Stimulated activated CD4-positive, alpha-beta T cell treated with anti-CD3 and anti-CD28 coated beads, Interleukin-12 subunit alpha, Interleukin-12 subunit beta, amount 100 ng/mL, for 24 hours (primary cell): ENCODE measurements at places on chromosomes 3 and 15.

DNA sequence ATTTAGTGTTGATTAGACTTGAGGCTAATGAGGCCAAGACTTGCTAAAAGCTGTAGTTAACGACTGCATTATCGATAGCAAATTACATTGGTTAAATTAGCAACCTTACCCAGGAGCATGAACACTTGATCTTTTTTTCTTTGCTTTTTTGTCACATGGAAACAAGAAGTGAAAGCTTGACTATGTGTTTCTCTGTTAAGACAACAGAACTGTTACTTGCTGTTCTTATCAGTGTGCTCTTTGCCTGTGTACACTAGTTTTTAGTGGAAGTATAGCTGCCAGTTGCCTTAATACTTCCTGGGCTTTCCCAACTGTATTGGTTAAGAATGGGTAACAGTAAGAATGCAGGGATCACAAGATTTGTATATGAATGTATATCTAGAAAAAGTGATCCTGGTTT is 625.5 kb downstream of the NAALADL2 start:
- DNase-seq = no peak

GRCh38 chr15:49620199-49620598 is 419 bp downstream of the FAM227B start:
- DNase-seq = no peak

- no peak for DNase-seq
Measured at GRCh38 chr3:165195640-165196576, at the start of gene SLITRK3. Gene SLITRK3 (minus strand): TSS chr3:165196384. CDS start chr3:165190830, 5,554 bp downstream.

GRCh38 chr3:149751551-149751950 is 738 bp downstream of the COMMD2 start:
- DNase-seq = no peak

GRCh38 chr3:41598402-41599126 is 363.3 kb downstream of the ULK4 start:
- DNase-seq = no peak

- no peak for DNase-seq
Measured at GRCh38 chr3:139988472-139989156, 53.6 kb downstream of the CLSTN2 start.

DNA sequence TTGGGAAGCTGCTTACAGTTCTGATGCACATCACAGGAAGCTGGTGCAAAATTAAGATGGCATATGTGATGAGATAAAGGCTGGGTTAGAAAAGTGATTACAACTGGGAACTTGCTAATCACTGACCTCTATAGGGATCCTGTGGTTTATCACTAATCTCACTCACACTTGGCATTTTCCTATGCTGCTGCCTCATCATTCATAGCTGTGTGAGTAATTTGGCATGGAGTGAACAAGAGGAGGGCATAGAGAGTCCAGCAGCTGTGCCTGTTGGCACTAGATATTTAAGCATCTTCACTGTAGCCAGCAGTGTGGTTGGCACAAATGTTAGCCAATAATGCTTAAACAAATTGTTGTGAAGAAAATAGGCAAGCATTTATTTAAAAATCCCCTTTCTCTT is 217.7 kb upstream of the CGNL1 start:
- DNase-seq = no peak

DNA sequence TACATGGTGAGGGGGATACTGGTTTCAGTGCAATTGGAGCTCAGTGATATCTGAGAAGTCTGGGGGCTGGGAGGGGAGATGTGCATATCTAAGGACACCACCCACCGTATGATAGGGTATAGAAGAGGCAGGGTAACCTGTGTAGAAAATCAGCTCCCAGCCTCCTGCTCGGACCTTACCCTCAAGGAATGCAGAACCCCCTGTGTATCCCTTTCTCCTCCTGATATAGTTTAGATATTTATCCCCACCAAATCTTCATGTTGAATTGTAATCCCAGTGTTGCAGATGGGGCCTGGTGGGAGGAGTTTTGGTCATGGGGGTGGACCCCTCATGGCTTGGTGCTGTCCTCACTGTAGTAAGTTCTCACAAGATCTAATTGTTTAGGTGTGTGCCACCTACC is 48.2 kb upstream of the GATA2 start:
- no peak for DNase-seq

- DNase-seq = no peak
Measured at GRCh38 chr15:44033894-44034293, 161.2 kb downstream of the FRMD5 start.

- no peak for DNase-seq
Measured at GRCh38 chr3:119604878-119605277, 7.2 kb downstream of the PLA1A start.

DNA sequence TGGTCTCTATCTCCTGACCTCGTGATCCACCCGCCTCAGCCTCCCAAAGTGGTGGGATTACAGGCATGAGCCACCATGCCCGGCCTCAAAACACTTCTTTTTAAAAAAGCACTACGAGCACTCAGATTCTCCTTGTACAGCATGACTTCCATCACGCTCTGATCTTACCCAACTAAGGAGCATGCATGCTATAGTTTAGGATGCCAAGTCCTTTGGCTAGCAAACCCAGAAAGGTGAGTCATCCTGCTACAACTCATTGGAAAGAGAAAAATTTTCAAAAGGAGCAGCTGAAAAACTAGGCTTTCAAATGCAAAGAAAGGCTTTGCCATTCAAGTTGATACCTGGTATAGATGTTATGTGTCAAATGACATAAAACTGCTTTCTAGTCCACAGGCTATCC is 70.3 kb upstream of the PRICKLE2 start:
- DNase-seq = no peak

- DNase-seq = no peak
Measured at GRCh38 chr3:174498638-174499037, 360.5 kb upstream of the NAALADL2 start.

GRCh38 chr3:48558493-48559134 is 2.0 kb upstream of the PFKFB4 start:
- no peak for DNase-seq

DNA sequence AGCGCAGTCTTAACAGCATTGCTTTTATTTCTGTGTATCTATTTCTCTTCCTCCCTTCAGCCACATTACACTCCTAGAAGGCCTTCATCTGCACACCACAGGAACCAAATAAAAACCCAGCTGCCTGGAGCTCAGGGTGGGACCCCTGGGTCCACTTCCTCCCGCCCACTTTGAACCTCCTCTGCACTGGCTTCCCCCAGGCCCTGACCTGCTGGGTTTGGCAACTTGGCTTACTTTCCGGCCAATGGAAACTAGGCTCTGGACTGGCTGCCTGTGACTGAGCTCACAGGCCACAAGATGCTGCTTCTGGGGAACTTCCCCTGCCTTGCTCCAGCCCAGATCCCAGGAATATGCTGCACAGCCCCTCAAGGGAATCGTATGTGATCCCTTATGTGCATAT is 89.8 kb downstream of the SEMA5B start:
- DNase-seq = no peak

GRCh38 chr3:177510693-177511216 is 313.5 kb upstream of the TBL1XR1 start:
- DNase-seq = no peak

DNA sequence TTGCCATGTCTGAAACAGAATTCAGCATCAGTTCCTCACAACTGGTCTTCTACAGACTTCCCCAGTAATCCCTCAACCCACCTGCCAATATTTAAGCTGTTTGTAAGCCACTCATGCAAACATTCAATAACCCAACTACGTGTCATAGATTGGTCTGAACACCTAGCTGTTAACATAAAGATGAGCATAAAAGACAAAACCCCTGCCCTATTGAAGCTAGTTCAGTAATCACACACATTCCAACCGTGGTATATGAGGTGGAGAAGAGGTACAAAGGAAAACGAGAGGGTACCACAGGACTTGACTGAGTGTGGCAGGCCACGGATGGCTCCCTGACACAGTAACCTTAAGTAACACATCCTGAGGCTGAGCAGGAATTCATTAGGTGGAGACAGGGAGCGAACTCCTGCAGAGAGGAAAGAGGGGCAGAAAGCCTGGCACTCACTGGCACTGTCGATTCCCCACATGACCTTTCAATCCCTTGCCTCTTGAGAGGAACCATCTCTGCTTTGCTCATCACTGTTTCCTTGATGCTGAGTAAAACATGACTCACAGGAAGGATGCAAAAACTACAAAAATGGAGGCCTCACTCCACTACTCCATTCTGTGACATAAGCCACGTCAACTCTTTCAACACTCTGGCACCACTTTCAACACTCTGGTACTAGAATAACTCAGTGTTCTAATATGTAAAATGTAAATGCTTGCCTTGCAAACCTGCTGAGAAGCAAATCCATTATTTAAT is 31.3 kb downstream of the RPN1 start:
- DNase-seq = no peak

DNA sequence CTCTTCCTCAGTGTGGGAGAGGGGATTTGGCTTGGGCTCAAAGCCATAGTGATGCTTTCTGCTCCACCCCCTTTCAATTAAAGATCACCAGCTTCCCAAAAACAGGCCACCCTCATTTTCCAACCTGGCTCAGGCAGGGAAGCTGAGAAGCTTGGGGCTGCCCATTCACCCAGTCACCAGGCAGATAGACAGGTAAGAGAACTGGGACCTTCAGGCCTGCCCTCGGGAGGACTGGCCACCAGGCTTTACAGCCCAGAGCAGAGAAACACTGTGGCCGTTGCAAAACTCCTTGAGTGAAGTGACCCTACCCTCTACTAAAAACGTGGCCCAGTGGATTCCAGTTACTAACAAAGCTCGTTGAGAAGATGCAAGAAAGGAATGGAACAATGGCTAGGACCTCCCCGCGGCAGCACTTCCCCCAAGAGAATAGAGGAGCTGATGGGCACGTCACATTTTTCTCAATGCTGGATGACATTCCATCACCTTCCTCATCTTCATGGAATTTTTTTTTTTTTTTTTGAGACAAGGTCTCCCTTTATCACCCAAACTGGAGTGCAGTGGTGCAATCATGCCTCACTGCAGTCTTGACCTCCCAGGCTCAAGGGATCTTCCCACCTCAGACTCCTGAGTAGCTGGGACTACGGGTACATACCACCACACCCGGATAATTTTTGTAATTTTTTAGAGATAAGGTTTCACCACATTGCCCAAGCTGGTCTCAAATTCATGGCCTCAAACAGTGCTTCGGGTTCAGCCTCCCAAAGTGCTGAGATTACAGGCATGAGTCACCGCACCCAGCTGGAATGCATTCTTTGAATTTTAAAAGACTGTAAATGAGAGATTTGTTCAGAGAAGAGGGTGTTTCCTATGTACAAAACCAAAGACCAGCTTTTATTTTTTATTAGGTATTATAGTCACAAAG is 37.9 kb downstream of the LIPC start:
- DNase-seq = no peak

DNA sequence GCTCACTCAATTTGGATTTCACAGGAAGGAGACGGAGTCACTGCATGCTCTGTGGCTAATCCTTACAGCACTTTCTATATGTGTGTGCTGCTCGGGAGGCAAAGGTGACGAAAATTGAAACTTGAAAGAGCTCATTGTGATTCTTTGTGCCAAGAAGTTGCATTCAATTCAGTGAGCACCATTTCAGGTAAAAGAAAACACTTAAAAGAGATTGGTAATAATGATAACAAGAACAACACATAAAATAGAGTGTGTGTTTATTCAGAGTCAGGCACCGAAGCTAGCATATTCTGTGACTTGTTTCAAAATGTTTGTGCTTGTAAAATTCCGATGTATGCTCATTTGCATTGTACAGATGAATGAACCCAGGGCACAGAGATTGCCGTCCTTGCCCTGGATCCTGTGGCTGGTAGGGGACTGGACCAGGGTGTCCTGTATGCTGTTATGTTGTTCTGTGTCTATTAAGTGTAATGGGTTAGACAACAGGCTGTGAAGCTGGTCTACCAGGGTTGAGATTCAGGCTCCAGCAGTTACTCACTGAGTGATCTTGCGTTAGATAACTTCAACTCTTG is 193.3 kb upstream of the PROK2 start:
- DNase-seq = no peak

DNA sequence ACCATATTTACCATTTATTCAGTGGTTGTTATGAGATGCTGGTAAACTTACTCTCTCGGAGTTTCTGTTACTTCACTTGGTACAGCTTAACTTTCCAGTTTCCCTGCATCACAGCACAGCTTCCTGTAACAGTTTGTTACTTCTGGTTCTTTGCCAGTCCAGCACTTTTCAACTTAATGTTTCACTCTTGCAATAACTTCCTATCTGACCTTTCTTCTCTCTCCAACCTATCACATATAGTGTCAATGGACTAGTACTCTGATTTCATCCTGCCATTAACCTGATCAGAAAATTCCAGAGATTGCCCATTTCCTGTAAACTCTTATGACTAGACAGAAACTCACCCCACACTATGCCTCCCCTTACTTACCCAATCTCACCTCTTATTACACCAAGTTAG is 3.9 kb upstream of the ATP11B start:
- no peak for DNase-seq

- no peak for DNase-seq
Measured at GRCh38 chr3:18812316-18812715, 336.0 kb upstream of the KCNH8 start.

DNA sequence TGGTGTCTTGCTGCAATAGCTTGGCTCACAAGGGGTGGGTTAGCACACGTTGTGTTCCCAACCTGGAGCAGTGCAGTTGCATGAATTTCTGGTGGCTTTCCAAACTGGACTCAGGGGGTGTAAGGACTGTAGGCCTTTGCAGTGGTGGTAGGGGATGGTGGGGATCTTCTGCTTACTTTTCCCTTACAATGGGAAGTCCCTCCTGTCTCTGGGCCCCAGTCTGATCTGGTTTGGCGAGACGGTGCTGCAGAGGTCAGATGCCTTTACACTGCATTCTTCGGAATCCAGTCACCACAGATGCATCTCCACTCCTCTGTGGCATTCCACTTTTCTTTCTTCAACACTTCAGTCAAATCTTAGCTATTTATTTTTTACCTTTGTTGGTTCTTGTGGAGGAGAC is 132.1 kb downstream of the DOCK3 start:
- no peak for DNase-seq

- no peak for DNase-seq
Measured at GRCh38 chr3:53776494-53777101, 69.6 kb downstream of the CHDH start.

GRCh38 chr3:177336873-177337450 is 139.7 kb upstream of the TBL1XR1 start:
- DNase-seq = no peak

- no peak for DNase-seq
Measured at GRCh38 chr15:44295750-44296431, 7.4 kb downstream of the GOLM2 start.

DNA sequence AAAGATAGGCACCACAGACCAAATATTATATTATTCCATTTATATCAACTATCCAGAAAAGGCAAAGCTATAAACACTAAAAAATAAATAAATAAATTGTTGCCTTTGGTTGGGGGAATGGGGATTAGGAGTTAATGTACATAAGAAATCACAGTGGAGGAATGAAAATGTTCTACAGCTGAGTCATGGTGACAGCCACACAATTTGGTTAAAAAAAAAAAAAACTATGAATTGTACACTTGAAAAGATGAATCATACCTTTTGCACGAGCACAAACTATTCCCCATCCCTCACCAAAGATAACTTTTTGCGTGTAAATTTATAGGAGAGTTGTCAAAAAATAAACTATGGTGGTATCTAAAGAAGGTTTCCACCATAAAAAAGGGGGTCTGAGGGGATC is 103.2 kb downstream of the TBC1D5 start:
- DNase-seq = no peak
